Esophagus (tissue), 2 donors: ENCODE measurements at places on chromosomes 1 and 21. TPM values are rescaled to one million over a fixed set of nuclear protein-coding genes. Genes with fewer than 3 reads are reported as not detected.

LPAR3 gene
- 5.2 TPM for polyA plus RNA-seq

NOS1AP gene
- polyA plus RNA-seq = 0.98 TPM

ZNF683 gene
- polyA plus RNA-seq = 0.28 TPM

FMN2 gene
- polyA plus RNA-seq = 0.16 TPM

KCNJ15 gene
- polyA plus RNA-seq = 5.6 TPM

KHDRBS1 gene
- 63.4 TPM for polyA plus RNA-seq

IL20 gene
- polyA plus RNA-seq = not detected

MYOG gene
- not detected for polyA plus RNA-seq

REN gene
- 0.18 TPM for polyA plus RNA-seq

SERPINC1 gene
- polyA plus RNA-seq = not detected

TSTD1 gene
- 92.4 TPM for polyA plus RNA-seq

PLEKHN1 gene
- 35.6 TPM for polyA plus RNA-seq

C1orf87 gene
- not detected for polyA plus RNA-seq
